ENCODE measurements at places on chromosomes 12 and 14.

- no peak for DNase-seq
Observed at GRCh38 chr12:80807640-80808288, 91.1 kb downstream of the MYF5 start.

DNA sequence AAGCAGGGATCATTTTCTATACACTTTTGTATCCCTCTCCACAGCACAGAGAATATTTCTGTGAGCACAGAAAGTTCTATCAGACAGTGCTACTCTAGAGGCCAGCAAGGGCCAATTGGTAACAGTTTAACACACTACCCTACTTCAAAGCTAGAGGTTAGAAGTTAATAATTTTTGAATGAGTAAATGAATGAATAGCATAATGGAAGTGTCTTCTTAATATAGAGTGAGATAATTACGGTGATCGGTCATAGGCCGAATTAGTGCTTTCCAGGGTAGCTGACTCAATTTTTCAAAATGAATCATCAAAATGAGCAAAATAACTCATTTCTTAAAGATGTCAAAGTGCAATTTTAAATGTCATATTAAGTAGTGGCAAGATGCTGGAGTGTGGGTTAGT, 67.0 kb upstream of the CCDC198 start:
- no peak for DNase-seq

DNA sequence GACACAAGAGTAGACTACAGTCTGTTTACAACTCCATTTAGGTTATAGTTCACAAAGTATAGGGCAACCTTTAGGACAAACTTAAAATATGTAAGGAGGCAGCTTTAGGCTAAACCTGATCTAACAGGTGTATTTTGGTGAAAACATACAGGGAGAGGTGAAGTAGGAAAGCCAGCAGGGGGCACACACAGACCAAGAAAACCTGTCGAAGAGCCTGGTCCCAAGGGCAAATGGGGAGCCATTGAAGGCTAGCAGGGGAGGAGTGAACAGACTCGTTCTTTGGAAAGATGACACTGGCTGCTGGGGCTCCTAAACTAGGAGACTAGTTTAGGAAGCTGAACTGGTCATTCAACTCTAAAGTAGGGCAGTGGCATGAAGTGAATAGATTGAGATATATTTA, 138.8 kb upstream of the WSCD2 start:
- DNase-seq, result no peak

DNA sequence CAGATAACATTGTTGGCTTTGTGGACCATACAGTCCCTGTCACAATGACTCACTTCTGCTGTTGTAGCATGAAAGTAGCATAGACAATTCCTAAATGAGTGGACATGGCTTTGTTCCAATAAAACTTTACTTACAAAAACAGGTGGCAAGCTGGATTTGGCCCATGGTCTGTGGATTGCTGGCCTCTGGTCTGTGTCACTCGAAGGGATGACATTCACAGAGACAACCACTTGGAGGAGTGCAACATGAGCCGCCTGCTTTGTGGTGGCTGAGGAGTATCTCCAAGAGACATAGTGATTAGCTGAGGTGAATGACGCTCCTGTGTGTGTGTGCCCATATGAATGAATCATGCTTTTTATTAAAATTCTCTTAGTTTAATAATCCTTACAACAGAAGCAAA, 81.3 kb upstream of the NRXN3 start:
- no peak for DNase-seq

GRCh38 chr14:33524244-33524643, 426.6 kb downstream of the EGLN3 start:
- no peak for DNase-seq

GRCh38 chr12:89576572-89577220, 50.8 kb upstream of the POC1B start:
- no peak for DNase-seq

DNA sequence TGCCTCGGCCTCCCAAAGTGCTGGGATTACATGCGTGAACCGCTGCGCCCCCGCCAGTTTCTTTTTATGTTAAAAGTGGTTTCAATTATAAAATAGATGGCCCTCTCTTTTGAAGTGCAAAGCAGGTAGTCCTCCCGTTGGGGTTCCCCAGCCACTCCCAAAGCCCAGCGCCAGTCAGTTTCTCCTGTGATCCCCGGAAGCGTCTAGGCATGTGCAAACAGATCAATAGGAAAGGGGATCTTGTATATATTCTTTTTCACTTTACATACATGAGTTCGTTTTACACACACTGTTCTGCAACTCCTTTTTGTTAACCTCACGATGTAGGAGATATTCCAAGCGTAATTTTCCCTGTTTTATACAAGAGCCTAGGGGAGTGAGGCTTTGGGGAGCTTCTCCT, 16.3 kb upstream of the DLK1 start:
- DNase-seq, result no peak

DNA sequence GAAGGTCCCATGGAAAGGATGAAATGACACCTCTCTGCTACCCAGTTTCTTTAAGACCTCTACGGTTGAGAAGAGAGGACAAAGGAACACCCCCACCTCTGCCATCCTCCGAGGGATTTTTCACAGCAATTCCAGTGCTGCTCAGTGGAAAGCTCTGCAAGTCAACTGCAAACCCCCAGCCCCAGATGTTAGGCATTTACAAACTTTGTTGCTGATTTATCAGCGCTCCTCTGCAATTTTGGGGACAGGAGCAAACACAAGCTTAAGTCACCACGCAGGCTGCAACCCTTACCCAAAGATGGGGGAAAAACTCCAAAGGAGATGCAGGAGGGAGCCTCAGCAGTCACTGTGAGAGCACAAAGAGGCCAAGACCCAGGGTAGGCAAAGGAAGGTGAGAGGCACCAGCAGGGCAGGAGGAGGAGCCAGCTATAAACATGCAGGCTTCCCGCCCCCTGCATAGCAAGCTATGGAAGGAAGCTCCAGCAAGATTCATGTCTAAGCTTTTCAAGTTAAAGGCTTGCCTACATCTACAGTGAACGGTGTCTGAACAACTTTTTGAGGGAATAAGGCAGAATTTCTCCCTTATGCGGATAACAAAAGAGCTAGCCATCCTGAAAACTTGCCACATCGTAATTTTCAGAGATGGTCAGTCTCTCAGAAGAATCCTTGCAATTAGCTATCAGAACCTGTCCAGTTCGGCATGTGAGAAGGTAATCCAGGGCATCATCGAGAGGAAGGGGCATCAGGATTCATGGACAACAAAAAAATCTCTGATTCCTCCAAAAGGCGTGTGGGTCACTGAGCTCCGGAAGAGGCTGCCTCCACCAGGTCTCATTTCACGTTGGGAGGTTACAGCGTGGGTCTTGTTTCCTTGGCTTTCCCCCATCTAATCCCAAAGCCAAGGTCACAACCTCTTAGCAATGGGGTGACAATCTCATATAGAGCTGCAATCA, 3.9 kb downstream of the CTDSP2 start:
- no peak for DNase-seq

DNA sequence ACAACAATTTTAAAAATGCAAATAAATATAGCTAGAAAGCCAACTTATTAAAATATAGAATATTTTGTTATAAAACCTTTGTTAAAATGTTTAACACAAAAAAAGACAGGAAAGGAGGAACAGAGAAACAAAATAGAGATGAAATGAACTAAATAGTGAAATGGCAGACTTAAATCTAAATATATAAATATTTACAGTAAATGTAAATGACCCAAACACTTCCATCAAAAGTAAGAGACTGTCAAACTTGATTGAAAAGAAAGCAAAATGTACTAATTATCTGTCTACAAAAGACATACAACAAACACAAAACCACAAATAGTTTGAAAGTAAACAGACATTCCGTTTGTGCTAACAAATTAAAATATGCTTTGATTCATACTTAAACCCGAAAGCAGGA, 41.7 kb downstream of the PLBD1 start:
- no peak for DNase-seq

GRCh38 chr12:67141296-67142018, 127.7 kb upstream of the CAND1 start:
- no peak for DNase-seq

DNA sequence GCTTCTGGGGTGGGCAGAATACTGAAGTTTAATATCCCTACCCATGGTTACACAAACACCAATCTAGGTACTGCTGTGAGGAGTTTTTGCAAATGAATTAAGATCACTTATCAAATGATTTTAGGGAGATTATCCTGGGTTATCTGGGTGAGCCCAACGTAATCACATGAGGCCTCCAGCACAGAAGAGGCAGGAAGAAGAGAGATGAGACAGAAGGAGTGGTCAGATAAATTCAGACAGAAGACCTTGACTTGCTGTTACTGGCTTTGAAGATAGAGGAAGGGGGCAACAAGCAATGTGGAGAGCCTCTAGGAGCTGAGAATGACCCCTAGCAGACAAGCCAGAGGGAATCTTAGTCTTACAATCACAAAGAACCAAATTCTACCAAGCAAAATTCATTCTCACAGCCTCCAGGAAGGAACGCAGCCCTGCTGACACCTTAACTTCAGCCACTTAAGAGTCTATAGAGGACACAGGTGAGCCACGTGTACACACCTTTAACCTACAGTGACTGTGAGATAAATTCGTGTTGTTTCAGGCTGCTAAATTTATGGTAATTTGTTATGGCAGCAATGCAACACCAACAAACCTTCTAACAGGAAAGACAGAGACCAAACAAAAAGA, 49.4 kb downstream of the FERMT2 start:
- no peak for DNase-seq

DNA sequence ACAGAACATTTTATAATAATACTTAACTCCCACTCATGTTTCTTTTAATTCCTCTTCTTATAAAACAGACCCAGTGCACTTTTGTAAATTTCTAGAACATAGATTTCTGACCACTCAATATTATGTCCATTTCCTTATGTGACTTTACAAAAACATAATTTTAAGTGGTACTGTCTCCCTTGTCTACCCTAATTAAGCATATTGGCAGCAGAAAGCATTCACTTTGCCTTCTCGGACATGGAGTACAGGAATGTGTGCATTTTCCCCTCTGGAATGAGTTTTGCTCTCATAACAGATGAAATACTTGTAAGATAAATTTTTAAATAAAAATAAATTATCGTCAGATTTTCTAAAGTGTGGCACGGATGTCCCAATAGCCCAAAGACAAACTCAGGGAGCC, 129.5 kb upstream of the MDM1 start:
- no peak for DNase-seq

DNA sequence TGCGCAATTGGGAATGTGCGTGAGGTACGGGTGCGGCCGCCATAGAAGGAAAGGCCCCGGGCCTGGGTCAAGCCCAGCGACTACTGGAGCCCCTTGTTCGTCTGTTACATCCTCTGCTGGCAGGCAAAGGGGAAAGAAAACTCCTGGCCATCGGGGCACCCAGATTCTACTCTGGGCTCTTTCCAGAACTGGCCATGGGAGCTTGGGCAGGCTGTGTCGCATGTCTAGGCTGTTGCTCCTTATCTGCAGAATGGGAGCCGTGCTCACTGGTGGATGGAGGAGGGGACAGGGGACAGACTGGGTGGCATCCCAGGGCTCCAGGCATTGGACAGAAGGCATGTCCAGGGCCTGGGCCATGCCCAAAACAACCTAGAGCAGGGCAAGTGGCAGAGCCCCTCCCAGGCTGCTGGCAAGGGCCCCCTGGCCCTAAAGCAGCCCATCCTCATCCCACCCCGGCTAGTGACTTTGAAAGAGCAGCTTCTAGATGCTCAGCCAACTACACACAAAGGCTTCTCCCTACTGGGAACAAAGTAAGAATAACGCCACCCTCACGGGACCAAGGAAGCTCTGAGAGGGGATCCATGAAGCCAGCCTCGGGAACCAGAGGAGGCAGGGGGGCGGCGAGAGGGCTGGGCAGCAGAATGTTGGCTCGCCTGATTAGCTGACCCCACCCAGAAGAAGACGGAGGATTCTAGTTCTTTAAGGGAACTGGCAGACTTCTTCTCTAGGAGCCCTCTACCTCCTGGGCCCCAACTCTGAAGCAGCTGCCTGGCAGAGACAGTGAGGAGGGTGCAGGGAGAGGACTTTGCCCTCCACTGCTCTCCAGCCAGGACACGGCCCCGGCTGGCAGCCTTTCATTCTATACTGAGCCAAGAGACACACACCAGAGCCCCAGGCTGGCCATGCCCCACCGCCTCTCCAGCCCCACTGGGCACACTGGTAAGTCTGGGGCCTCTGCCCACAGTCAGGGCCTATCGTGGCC, 96.8 kb downstream of the SINHCAF start:
- DNase-seq, result no peak

- DNase-seq, result no peak
Observed at GRCh38 chr12:50086148-50086547, 1.0 kb downstream of the SMARCD1 start.

- no peak for DNase-seq
Observed at GRCh38 chr12:57428965-57429364, 1.9 kb downstream of the R3HDM2 start.

GRCh38 chr14:53620890-53621289, 335.7 kb downstream of the BMP4 start:
- DNase-seq, result no peak

DNA sequence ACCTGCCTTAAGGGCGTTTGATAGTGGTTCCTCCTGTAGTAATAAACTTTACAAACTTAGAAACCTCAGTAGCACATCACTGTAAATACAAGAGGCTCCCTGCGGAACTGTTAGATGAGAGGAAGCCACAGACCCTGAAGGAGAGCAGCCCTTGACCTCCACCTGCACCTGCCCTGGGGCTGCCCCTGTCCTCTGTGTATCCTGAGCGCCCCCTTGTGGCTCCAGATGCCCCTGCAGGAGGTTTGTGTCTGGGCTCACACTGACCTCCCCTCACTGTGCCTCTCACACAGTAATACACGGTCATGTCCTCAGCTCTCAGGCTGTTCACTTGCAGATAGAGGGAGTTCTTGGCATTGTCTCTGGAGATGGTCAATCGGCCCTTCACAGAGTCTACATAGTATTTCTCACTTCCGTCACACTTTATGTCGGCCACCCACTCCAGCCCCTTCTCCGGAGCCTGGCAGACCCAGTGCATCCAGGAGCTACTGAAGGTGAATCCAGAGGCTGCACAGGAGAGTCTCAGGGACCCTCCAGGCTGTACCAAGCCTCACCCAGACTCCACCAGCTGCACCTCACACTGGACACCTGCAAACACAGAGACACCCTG, 1059.8 kb downstream of the TMEM121 start:
- DNase-seq, result peak; percentile 73

DNA sequence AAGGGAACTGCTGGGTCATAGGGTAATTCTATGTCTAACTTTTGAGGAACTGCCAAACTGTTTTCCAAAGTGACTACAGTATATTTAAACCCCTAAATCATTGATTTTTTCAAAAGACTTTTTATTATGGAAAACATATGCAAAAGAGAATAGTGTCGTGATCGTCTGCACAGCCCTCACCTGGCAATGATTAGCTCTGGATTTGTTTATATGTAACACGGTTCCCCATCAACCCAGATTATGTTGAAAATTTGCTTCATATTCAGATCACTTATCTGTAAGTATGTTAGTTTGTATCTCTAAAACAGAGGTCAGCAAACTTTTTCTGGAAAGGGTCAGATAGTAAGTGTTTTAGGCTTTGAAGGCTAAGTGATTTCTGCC, 52.7 kb downstream of the CCDC92 start:
- DNase-seq, result no peak

DNA sequence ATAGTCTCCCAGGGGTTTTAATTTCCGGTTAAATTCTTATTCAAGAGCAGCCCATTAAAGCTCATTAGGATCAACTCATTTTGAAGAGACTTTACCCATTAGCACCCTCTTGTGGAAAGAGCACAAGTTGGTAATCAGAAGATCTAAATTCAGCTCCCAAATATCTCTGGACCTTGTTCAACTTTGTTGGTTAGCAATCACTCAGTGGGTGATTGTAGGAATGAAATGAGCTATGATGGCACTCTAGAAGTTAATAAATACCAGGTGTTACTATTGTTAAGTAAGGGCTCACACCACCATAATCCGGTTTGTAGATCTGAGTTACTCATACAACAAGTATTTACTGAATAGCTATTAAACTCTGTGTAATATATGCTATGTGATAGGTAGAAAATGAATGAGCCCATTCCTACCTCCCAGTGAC, 42.9 kb downstream of the TRIP11 start:
- DNase-seq, result peak; percentile 40
